ENCODE measurements at places on chromosomes 16 and 17.
A peak's percentile ranks its signal among the peaks of the same experiment; 100 is the strongest.

DNA sequence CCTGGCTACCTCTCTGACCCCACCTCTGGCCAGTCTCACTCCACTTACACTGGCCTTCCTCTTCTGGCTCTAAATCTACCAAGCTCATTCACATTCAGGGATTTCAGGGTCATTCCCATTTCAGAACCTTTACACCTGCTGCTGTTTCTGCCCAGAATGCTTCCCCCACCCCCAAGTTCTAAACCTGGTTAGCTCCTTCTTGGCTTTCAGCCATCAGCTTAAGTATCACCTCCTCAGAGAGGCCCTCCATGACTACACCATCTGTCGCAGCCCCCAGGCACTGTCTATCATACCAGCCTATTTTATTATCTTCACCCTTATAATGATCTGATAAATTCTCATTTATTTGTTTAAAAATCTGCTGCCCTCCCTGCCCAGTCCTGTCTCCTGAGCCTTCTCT is 23.3 kb upstream of the NGFR start:
- DNase-seq, result no peak

GRCh38 chr16:2712546-2712945 is 7.5 kb downstream of the PRSS27 start:
- DNase-seq, result no peak

GRCh38 chr16:89522287-89522686 is 14.1 kb downstream of the SPG7 start:
- no peak for DNase-seq

GRCh38 chr17:45313421-45313771 is 3.4 kb downstream of the MAP3K14 start:
- DNase-seq, result no peak

DNA sequence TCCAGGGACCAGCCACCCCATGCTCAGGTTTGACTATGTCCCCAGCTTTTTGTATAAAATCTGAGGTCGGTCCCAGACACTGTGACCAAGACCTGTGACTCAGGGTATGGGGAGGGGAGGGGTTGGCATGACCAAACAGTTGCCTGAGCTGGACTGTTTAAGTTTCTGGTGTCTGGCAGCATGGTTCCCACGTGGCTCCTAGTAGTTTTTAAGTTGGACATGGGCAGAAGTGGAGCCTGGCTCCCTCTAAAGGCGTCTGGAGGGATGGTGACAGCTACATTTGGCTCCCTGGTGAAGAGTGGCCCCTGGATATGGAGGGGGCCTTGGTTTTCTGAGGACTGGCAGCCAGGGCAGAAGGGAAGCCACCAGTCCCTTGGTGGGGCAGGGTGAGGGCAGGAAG is 7.9 kb downstream of the SMCR8 start:
- no peak for DNase-seq

DNA sequence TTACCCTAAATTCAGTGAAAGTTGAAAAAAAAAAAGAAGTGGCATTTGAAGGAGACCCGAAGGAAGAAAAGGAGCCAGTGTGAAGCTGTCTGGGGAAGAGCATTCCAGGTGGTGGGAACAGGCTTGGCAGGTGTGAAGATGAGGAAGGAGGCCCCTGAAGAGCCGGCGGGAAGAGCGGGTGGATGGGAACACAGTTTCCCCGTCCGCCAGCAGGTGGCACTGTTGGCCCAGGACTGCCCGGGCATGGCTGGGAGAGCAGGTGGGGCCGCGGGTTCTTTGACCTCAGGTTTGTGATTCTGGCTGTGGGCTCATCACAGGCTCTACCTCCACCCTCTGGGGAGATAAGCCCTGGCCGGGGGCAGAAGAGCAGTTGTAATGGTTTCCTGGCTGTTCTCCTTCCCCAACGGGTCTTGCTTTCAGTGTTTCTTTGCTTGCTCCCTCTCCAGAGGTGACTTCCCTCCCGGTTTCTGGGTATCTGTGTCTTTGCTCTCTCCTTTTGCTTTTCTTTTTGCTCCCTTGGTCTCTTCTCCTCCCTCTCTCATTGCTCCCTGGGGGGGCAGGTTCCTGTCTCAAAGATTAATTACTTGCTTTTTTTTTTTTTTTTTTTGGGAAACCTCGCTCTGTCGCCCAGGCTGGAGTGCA is 32.3 kb downstream of the RAP1GAP2 start:
- peak; percentile 31 for DNase-seq

DNA sequence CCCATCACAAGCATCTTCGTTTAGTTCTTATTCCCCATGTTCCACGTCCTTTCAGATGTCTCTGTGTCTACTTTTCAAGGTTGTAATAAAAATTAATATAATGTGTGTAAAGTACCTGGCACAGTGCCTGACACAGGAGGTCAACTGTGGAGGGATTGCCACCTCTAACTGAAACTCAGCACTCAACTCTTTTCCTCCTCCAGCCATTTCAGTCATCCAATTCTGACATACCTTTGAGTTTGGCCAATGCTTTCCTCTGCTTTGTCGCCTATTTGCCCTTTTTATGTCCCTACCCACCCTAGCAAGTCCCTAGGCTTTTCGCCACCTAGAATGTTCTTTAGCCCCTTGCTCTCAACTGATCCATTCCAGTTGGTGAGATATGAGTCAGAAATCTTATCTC is 1.6 kb downstream of the UBE2Z start:
- no peak for DNase-seq

GRCh38 chr17:40841246-40841645 is 18.8 kb upstream of the KRT10 start:
- no peak for DNase-seq

GRCh38 chr17:82941021-82942001 is 101.5 kb upstream of the ZNF750 start:
- DNase-seq, result no peak

DNA sequence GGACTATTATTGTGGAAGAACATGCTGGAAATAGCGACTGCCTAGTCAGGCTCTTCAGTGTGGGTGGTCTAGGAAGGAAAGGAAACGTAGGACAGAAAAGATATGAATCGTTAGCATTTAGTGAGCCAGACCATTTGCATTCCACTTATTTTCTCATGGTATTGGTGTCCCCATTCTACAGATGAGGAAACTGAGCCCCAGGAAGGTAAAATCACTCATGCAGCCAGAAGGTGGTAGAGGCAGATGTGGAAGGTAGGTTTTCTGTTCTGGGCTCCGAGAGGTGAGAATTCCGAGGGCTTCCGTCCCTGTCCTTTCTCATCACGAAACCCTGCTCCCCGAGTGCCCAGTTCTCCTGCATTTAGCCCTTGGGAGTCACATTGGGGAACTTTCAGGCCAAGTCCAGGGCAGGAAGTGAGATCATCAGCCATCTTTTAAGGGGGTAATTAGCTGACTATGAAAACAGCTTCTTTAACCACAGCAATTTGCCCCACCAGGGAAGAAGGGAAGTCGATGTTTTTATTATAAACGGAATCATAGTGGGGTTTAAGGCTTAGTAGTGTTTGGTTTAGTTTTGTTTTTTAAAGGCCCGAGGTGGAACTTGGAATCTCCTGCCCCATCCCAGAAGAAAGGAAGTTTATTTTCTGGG is 110.7 kb upstream of the IRX3 start:
- DNase-seq, result no peak

- no peak for DNase-seq
Observed at GRCh38 chr16:82886146-82886545, 259.4 kb downstream of the CDH13 start.

GRCh38 chr17:68461589-68461988 is 4.3 kb upstream of the WIPI1 start:
- DNase-seq, result no peak

DNA sequence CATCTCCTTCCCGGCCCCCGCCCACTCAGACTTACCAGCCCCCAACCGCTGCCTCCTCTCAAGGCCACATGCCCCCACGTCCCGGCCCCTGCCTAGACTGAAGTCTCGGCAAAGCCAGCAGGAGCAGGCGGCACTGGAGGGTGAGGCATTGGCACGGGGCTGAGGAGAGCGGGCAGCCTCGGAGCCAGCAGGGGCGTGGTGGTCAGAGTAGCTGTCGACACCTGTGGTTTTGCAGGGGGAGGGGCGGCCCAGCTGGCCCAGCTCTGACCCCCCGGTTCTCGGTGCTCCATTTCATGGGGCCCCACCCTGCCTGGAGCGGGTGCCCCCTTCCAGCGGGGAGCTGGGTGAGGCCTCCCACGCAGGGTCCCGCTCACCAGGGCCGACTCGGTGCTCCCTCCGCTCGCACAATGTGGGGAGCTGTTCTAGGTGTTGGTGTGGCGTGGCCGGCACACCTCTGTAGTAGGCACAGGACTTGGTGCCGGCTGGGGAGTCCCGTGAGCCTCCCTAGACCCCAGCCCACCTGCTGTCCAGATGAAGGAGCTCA is 4.7 kb downstream of the CDH15 start:
- DNase-seq, result no peak

- no peak for DNase-seq
Observed at GRCh38 chr17:16287563-16288027, 65.7 kb downstream of the CENPV start.

- no peak for DNase-seq
Observed at GRCh38 chr16:15856901-15857698, at the start of gene MYH11. Gene MYH11 (minus strand): TSS chr16:15857028. CDS start chr16:15838252, 18,776 bp downstream.

- no peak for DNase-seq
Observed at GRCh38 chr17:28258347-28258887, 60.6 kb upstream of the TMEM97 start.

DNA sequence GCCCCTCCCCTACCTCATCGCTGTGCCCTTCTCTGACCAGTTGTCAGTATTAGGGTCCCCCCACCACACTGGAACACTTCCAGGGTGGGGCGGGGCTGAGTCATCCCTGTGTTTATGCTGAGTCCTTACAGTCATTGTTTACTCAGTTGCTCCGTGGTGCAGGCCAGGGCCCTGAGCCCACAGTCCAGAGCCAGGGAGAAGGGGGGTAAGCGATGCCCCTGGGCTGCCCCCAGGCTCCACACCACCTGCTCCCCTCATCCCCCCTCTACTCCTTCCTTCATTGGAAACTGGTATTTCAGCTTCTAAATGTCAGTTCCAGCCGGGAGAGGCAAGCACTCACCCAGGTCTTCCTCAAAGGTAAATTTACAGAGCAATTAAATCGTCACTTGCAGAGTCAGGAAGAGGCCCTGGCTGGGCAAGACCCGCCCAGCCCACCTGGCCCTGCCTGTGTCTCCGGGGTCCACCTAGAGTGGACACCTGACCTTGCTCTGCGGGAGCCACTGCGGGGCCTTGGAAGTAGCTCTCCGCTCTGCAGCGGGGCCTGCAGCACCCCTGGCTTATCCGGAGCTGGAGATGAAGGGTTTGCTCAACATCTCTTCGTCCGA is 4.8 kb downstream of the ATP2A3 start:
- peak; percentile 98 for DNase-seq

DNA sequence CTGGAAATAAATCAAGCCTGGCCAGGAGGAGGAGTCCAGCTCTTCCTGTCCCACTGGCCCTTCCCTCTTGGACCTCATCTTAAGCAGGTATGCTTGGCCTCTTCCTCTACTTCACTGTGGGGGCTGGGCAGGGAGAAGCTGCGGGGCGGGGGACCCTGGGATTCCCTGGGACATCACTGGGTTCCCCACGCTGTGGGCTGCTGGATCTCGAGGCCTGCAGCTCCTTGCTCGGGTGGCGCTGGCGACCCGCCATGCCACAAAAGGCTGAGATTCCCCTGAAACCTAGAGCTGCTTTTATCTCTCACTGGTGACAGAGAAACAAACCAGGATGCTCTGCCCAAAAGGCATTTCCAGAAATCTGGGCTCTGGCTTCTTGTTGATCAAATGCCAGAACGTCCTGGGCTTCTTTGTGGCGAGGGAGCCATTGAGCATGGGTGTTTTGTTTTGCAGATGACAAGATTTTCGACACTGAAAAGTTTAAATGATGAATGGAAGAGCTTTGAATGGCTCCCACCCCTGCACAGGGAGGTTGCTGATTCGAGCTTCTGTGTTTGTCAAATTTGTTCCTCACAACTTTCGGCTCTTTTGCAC is 8.6 kb upstream of the PGS1 start:
- no peak for DNase-seq

GRCh38 chr17:69669441-69670178 is 255.1 kb downstream of the MAP2K6 start:
- no peak for DNase-seq

GRCh38 chr17:44198721-44199552 is 747 bp downstream of the ATXN7L3 start:
- no peak for DNase-seq

GRCh38 chr16:78795433-78795832 is 696.0 kb downstream of the WWOX start:
- DNase-seq, result no peak

DNA sequence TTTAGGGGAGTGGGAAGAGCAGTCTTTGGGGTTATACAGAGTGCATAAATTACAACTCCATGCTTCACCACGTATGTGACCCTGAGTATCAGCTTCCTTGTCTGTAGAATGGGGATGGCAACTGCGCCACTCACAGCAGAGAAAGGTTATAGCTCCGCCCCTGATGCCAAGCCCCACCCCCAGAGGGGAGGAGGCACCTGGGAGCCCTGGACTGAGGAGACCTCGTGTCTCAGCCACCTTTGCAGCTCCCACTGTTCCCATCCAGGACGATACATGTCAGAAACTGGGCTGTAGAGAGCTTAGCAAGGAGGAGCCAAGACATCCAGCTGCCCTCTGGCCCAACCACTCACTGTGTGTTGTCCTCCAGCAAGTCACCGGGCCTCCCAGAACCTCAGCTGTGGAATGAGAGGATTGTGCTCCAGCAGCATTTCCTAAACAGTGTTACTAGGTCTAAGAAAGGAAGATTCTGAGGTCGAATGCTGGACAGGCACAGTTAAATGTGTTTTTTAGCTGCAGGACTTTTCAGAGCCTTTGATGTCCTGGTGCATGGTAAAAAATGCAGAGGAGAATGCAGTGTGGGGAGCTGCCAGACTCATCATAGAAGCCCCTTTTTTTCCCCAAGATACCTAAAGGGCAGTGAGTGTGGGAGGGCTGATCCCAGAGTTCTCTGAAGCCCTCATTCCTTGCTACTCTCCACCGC is 49.4 kb downstream of the BEAN1 start:
- no peak for DNase-seq

DNA sequence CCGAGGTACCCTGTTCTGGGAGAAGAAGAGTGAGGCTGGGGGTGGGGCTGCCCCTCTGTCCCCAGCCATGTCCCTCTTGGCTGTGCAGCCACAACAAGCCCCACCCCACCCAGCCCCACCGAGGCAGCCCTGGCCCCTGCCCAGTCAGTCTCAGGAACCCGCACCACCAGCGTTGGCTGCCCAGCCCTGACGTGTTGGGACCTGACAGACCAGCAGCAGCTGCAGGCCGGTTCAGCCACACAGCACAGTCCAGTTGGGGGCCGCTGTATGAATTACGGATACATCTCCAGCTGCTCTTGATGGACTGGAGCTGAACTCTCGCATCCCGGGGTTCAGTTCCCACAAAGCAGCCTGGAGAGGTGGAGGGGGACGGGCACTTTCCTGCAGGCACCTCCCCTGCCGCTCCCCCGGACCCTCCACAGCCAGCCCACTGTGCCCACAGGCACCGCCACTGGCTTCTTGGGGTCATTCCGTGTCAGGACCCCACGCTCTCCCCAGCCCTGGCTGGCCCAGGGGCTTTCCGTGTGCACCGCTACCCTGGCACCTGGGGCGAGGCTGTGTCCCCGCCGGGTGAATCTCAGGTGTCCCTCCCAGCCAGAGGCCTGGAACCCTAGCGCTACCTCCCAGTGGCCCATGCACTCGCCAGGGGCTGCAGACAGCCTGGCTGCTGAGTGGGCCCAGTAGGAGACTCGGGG is 7.1 kb downstream of the CDH15 start:
- DNase-seq, result no peak

- DNase-seq, result no peak
Observed at GRCh38 chr17:74569020-74570003, 2.0 kb upstream of the CD300H start.

Data from NCI-H748 treated with DMSO at 0.1 percent for 48 hours (cell line).